ENCODE measurements at places on chromosomes 11 and 22.

GRCh38 chr11:823441-824291 is 4.1 kb upstream of the CRACR2B start:
- no peak for DNase-seq

GRCh38 chr11:130514316-130514715 is 65.9 kb downstream of the ADAMTS15 start:
- DNase-seq, result no peak

DNA sequence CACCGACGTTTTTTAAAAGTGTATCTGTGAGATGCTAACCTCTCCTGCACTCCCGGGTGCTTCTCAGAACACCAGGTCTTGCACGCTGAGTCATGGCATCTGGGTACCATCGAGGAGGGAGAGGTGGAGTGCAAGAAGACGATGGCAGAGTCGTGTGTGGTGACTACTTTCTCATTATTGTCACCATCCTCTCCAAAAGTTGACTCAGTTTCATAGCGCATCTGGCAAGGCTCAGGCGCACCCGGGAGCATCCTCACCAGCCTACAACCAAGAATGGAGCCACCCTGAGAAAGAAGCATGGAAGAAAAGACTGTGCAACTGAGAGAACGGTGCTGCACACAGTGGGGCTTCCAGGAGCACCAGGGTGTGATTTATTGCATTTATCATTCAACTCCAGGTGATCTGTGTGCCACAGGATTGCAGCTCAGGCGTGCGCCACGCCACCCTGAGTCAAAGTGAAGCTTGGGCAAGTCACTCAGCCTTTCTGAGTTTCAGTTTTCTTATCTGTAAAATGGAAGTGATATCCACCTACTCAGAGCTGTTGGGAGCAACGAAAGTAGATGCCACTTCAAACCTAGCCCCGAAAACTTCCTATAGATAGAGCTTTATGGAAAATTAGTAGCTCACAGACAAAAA is 65.4 kb downstream of the LINC01488 start:
- no peak for DNase-seq

- DNase-seq, result no peak
Observed at GRCh38 chr11:72951193-72951592, 137.0 kb downstream of the ATG16L2 start.

DNA sequence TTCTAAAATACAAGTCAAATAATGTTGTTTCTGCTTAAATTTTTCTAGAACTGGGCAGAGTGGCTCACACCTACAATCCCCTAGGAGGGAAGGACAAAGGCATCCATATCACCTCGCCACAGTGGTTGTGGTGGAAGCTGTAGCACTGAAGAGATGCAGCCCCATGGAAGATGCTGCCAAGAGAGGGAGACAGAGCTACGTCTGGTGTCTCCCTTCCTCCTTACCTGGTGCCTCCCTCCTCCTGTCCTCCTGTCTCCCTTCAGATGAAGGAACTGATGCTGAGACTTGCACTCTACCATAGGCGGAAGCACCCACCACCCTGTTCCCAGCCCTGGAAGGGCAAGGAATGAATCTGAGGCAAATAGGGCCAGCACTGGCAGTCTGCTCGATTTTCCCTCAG is 22.3 kb downstream of the MMP27 start:
- DNase-seq, result no peak
